ENCODE measurements at places on chromosomes 2 and 18.

- no peak for DNase-seq
Observed at GRCh38 chr2:172283476-172283875, 143.9 kb upstream of the ITGA6 start.

- DNase-seq, result no peak
Observed at GRCh38 chr2:101337877-101338276, 29.4 kb upstream of the RNF149 start.

DNA sequence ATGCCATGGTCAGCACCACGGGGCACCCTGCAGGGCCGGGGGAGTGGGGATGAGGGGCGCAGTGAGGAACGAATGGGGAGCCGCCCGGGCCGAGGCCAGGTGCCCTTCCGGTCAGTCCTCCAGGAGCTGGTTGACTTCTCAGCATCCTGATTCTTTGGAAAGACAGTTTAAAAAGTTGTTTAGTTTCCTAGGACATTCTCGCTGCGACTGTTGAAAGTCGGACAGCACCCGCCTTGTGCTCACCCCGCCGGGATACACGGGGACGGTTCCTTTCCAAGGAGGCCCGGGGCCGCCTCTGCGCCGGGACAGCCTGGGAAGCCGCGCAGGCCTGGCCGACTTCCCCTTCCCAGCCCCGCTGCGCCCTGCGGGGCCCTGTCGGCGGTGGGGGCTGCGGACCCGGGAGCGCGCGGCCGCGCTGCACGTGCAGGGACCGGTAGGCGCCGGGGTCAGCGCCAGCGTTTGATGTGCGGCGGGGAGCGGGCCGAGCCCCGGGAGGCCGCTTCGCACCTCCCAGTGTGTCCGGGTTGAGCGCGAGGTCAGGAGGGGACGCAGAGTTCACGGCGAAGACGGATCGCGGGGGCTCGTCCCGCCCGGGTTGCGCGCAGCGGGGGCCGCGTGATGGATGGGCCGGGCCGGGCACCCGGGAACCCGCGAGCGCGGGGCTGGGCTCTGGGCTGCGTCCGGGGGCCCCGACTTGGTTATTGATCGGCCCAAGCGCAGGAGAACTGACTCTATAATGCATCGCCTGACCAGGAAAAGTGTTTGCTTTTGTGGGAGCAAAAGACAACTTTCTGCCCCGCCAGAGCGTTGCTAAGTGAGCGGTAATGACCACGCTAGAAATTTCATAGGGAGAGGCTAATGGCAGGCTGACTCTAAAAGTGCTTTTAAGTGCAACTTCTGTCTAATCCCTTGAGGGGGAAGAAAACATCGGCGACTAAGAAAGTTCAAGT is 28.0 kb upstream of the SMIM21 start:
- DNase-seq, result no peak

DNA sequence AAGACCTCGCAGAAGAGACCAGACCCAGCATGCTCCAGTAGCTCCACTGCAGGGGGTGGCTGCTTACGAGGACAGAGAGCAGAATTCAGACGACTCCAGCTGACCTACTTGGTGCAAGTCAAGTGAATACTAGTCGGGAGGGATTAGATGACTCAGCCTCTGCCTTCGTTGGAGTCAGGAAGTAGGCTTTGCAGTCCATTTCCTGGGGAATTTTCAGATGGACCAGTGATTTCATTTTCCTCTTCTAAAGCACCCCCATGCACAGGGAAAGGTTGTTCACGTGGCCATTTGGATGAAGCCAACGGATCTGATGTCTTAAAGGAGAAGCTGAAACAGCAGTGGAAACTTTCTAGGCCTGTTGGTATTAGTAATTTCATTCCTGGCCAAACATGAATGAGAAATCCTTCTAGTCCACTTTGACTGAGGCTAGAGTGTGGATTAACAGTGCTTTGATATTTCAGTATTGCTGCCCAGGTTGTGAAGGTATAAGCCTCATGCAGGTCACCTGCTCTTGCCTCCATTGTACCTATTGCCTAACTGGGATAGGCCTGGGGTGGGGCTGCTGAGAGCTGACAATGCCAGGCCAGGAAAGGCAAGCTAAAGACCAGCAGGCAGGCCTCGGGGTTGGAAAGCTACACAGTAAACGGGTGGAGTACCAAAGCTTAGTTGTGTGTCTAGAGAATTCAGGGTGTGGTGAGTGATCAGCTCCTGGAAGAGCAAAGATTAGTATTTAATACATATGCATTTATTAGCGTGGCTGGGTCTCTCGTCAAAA is 117.6 kb upstream of the FOSL2 start:
- no peak for DNase-seq

DNA sequence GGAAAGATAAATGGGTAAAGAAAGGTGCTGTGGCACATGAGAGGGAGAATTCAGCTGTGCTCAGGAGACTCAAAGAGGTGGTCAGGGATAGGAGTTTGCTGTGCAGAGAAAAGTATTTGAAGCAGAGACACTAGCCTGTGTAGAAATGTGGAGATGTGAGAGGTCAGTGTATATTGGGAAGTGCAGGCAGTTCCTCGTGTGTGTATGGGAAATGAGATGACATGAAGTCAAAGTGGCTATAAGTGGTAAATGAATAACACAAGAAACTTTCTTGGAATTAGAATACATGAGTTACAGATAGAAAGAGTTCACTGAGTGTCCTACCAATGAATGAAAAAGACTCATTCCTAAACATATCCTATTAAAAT is 11.6 kb downstream of the MAP3K20 start:
- no peak for DNase-seq

Measured in osteocyte (in vitro differentiated cells).